ENCODE measurements at places on chromosomes 7 and 10. TPM values are rescaled to one million over a fixed set of nuclear protein-coding genes. Genes with fewer than 3 reads are reported as not detected.
A peak's percentile ranks its signal among the peaks of the same experiment; 100 is the strongest.

Gene CDC14C
- not detected for total RNA-seq

- H3K4me1 ChIP-seq, result no peaks in the 10 kb centered on the region
- DNase-seq, result no peak
- H3K27me3 ChIP-seq, result no peaks in the 10 kb centered on the region
- H3K27ac ChIP-seq, result no peak overlapping the region
- 0 out of 2 replicates have a peak, but pooled peaks cover 2% of the 10 kb centered on the region for H3K36me3 ChIP-seq
- no peak overlapping the region for H3K4me3 ChIP-seq
These were observed 35.1 kb upstream of the TTYH3 start for GRCh38 chr7:2596464-2597272.

DNA sequence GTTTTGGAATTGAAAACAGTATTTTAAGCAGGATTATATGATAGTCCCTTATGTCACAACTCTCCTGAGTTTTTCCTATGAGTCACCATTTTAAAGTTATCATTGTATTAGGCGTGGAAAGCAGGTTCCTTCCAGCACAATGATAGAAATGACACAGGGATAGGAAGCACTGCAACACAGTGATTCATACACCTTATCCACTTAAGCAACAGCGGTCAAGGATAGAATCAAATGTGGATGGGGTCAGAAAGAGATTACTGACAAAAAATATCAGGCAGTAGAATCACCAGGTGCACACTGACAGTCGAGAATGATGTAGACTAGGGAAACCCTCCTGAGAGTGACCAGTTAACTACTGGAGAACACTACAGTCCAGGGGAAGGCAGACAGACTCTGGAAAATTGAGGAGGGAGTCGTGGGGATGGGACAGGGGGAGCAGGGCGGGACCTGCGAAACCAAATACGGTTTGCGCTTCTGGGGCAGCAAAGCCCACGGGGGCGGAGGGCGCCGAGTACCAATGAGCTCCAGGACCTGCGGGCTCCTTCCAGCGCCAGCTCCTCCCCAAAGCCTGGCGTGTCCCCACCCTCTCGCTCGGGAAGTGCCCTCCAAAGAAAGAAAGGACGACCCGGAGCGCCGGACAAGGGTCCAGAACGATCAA is 479 bp downstream of the PNPLA8 start:
- no peak for DNase-seq
- H3K4me3 ChIP-seq, result peak overlapping the region; percentile 85
- H3K36me3 ChIP-seq, result no peaks in the 10 kb centered on the region
- H3K4me1 ChIP-seq, result peaks cover 7% of the 10 kb centered on the region
- no peaks in the 10 kb centered on the region for H3K27me3 ChIP-seq
- H3K27ac ChIP-seq, result peak overlapping the region; percentile 80

DNA sequence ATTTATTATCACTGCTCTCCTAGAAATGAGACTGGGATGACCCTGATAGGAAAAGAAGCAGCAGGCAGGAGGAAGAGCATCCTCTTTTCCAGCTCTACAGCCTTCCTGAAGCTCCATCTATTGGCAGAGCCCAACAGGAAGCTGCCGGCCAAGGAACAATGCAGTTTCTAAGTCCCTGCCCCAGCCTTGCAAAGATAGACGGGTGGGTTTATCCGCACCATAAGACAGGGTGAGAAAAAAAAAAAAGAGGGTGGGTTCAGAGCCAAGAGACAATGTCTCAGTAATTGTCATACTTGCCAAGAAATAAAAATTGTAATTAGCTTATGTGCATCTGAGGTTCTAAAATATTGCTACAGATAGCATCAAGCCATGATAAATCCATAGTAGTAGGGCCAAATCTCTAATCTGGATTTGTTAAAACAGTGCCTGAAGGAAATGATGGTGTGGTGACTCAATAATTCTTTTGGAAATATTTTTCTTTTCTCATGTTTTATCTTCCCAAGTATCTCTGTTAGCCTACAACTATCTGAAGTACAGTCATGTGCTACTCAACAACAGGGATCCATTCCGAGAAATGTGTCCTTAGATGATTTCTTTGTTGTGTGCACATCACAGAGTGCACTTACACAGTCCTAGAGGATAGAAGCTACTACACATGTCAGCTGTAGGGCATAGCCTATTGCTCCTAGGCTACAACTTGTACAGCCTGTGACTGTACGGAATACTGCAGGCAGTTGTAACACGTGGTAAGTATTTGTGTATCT is 242.9 kb upstream of the CXCL12 start:
- H3K27ac ChIP-seq, result no peak overlapping the region
- no peaks in the 10 kb centered on the region for H3K27me3 ChIP-seq

GRCh38 chr7:127844707-127845331 is 186.4 kb downstream of the LRRC4 start:
- no peaks in the 10 kb centered on the region for H3K27me3 ChIP-seq
- H3K36me3 ChIP-seq, result peaks cover 2% of the 10 kb centered on the region
- H3K4me3 ChIP-seq, result no peak overlapping the region

DNA sequence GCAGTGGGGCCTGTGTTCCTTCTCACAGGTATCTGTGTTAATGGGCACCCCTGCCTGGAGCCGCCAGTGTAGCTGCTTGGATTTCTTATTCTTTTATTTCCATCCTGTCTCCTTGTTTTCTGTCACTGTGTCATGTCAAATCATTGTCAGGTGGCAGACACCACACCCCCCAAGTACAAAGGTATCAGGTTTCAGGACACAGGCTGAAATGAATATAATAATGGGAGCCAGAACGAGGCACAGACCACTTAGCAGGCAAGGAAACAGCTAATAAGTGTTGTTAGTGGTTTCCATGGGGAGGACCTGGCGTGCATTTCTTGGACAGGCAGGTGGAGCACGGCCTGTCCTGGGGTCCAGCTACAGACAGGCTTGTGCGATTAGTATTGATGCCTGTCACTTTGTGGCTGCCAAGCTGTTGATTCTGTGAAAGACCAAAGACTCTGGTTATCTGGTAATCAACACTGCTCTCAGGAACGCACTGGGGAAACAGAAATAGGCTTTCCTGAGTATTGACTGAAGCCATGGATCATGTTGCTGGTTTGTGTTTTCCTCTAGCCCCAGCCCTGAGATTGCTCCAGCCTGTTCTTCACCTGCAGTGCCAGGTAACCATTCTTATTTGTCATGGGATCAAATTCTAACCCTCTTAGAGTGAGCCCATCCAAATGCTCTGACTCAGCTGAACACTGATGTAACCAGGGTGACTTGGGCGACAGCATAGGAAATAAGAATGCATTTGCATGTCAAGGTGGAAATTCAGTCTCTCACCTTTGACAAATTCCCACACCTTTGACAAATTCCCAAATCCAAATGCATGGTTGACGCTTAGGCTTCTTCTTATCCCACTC is 1002.0 kb downstream of the LRMDA start:
- no peak overlapping the region for H3K27ac ChIP-seq
- no peak for DNase-seq
- H3K4me3 ChIP-seq, result no peak overlapping the region
- no peaks in the 10 kb centered on the region for H3K27me3 ChIP-seq
- H3K4me1 ChIP-seq, result no peaks in the 10 kb centered on the region

GRCh38 chr10:11153245-11153644 is 135.6 kb downstream of the CELF2 start:
- H3K4me1 ChIP-seq, result peaks cover 9% of the 10 kb centered on the region
- no peak overlapping the region for H3K4me3 ChIP-seq
- no peak overlapping the region for H3K27ac ChIP-seq
- DNase-seq, result no peak
- no peaks in the 10 kb centered on the region for H3K27me3 ChIP-seq
- H3K36me3 ChIP-seq, result no peaks in the 10 kb centered on the region

Gene CYP3A4
- total RNA-seq, result 0.11 TPM

- H3K4me1 ChIP-seq, result no peaks in the 10 kb centered on the region
- no peak overlapping the region for H3K4me3 ChIP-seq
- H3K27ac ChIP-seq, result no peak overlapping the region
- H3K27me3 ChIP-seq, result no peaks in the 10 kb centered on the region
These were observed 36.7 kb upstream of the PRPS1L1 start for GRCh38 chr7:18064242-18064838.

Gene TLX1
- not detected for total RNA-seq

- DNase-seq, result peak; percentile 41
- peaks cover 20% of the 10 kb centered on the region for H3K4me1 ChIP-seq
- no peak overlapping the region for H3K4me3 ChIP-seq
- H3K27ac ChIP-seq, result no peak overlapping the region
- no peaks in the 10 kb centered on the region for H3K36me3 ChIP-seq
These were observed 9.3 kb upstream of the TMEM270 start for GRCh38 chr7:73851410-73852338.

DNA sequence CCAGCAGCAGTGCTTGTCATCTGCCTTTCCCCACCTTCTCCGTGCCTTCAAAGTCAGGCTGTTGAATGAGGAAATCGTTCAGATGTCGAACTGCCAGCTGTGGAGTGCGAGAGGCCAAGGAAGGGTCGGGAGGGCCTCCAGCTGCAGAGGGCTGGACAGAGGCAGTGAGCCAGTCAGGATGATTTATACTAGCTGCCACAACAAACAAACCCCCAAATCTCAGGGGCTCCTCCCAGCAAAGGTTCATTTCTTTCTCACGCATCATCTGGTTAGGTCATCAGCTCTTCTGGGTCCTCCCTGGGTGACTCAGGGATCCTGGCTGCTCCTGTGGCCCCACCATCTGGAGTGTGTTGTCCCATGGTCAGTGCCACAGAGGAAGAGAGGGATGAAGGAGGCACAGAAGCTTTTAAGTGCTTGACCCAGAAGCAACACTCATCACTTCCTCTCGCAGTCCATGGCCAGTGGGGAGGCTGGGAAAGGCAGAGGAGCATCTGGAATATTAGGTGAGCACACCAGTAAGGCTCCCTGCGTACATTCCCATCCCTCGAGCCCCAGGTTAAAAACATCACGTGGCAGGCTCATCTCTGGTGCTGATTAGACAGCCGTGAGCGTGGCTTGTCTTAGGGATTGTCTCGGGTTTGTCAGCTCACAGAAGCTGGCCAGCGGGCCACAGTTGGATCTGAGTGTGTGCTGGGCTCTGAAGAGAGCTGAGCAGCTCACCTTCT is 140.7 kb downstream of the RGS10 start:
- no peaks in the 10 kb centered on the region for H3K27me3 ChIP-seq
- no peak overlapping the region for H3K27ac ChIP-seq
- peaks cover 2% of the 10 kb centered on the region for H3K4me1 ChIP-seq
- no peak for DNase-seq
- no peak overlapping the region for H3K4me3 ChIP-seq

GRCh38 chr10:119761106-119761505 is 35.3 kb downstream of the INPP5F start:
- H3K4me3 ChIP-seq, result no peak overlapping the region
- H3K27ac ChIP-seq, result no peak overlapping the region
- no peak for DNase-seq
- no peaks in the 10 kb centered on the region for H3K36me3 ChIP-seq

- no peak overlapping the region for H3K27ac ChIP-seq
- no peaks in the 10 kb centered on the region for H3K27me3 ChIP-seq
- no peak for DNase-seq
- H3K36me3 ChIP-seq, result no peaks in the 10 kb centered on the region
- H3K4me3 ChIP-seq, result no peak overlapping the region
These were observed 27.5 kb downstream of the GPRIN2 start for GRCh38 chr10:46528675-46529615.

Gene SLC16A12
- total RNA-seq, result not detected

GRCh38 chr10:101709359-101710058 is 14.5 kb upstream of the FBXW4 start:
- no peaks in the 10 kb centered on the region for H3K27me3 ChIP-seq
- H3K27ac ChIP-seq, result no peak overlapping the region
- H3K4me3 ChIP-seq, result no peak overlapping the region

Gene PNLIPRP2
- total RNA-seq, result 0.53 TPM

DNA sequence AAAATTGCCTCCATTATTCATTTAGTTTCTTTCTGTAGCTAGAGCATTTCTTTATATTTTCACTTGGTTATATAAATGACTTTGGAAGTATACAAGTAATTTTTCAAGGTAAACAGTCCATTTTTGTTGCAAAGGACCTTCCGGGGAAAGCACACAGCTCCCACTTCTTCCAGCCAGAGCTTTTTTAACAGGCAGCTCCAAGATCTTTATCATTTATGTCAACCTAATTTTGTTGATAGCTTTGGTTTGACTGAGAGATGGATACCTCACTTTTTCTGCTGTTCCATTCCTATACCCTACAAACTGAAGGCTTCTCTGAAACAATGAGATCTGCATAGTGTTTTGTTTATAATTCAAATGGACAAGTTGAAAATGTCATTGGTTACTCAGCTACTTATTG is 49.3 kb upstream of the RAB11FIP2 start:
- no peaks in the 10 kb centered on the region for H3K27me3 ChIP-seq
- no peaks in the 10 kb centered on the region for H3K36me3 ChIP-seq
- H3K4me3 ChIP-seq, result no peak overlapping the region
- no peaks in the 10 kb centered on the region for H3K4me1 ChIP-seq
- no peak overlapping the region for H3K27ac ChIP-seq

GRCh38 chr10:30705101-30705624 is 75.6 kb upstream of the LYZL2 start:
- peak; percentile 70 for DNase-seq
- H3K27me3 ChIP-seq, result no peaks in the 10 kb centered on the region
- H3K4me3 ChIP-seq, result peak overlapping the region; percentile 35
- H3K4me1 ChIP-seq, result peaks cover 46% of the 10 kb centered on the region

GRCh38 chr10:78981257-78981969 is 87.4 kb upstream of the ZMIZ1 start:
- H3K27me3 ChIP-seq, result no peaks in the 10 kb centered on the region
- DNase-seq, result no peak
- H3K4me1 ChIP-seq, result peaks cover 5% of the 10 kb centered on the region
- H3K27ac ChIP-seq, result no peak overlapping the region
- H3K36me3 ChIP-seq, result no peaks in the 10 kb centered on the region

DNA sequence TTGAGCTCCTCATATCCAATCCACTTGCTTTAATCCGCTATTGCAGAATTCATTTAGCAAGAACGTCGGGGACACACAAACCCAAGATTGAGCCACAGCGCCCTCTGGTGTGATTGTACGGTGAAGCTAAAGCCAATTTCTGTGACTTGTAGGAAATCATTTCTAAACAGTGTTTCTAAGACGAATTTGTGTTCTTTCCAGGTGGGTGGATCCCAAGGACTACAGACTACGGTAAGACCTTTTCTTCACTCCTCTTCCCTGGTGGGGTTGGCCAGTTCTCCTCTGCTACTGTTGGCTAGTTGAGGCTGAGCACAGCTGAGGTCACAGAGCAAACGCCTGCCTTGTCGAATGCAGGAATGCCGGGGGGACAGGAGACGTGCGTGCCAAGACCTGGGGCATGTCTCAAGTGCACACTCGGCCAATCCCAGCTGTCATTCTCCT is 5.2 kb downstream of the DMBT1 start:
- H3K36me3 ChIP-seq, result no peaks in the 10 kb centered on the region
- H3K4me3 ChIP-seq, result no peak overlapping the region
- H3K27me3 ChIP-seq, result no peaks in the 10 kb centered on the region

GRCh38 chr7:44224080-44224973 is 23.5 kb downstream of the YKT6 start:
- no peaks in the 10 kb centered on the region for H3K4me1 ChIP-seq
- no peak for DNase-seq
- H3K36me3 ChIP-seq, result no peaks in the 10 kb centered on the region
- H3K27ac ChIP-seq, result no peak overlapping the region

Gene SMO
- 11.2 TPM for total RNA-seq
